ENCODE measurements at places on chromosomes 1 and 21.

DNA sequence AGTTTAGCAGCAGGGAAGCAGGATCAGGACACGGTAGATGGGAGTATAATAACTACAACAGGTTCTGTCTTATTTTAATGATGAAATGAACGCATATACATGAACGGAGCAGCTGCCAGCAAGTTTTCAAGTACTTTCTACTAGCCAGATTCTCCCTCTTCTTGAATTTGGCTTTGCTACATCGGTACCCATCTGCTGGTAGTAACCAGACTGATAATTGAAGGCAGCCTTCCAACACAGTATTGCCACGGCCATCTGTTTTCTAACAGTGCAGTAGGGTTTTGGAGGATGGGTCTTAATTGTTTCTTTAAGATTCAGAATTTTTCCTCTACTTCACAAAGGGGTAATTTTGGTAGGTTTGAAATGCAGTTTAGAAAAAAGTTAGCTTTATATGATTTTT is 33.4 kb downstream of the CENPF start:
- no peak for DNase-seq

- no peak for DNase-seq
These were observed 247.5 kb downstream of the LMX1A start for GRCh38 chr1:165109013-165109412.

GRCh38 chr1:94095112-94095637 is 25.8 kb downstream of the ABCA4 start:
- DNase-seq: no peak

GRCh38 chr1:53359934-53360276 is 32.0 kb upstream of the LRP8 start:
- DNase-seq: no peak

- DNase-seq: no peak
These were observed 26.1 kb downstream of the UBE2T start for GRCh38 chr1:202315576-202316168.

GRCh38 chr1:159854116-159854692 is 8.3 kb downstream of the VSIG8 start:
- no peak for DNase-seq

DNA sequence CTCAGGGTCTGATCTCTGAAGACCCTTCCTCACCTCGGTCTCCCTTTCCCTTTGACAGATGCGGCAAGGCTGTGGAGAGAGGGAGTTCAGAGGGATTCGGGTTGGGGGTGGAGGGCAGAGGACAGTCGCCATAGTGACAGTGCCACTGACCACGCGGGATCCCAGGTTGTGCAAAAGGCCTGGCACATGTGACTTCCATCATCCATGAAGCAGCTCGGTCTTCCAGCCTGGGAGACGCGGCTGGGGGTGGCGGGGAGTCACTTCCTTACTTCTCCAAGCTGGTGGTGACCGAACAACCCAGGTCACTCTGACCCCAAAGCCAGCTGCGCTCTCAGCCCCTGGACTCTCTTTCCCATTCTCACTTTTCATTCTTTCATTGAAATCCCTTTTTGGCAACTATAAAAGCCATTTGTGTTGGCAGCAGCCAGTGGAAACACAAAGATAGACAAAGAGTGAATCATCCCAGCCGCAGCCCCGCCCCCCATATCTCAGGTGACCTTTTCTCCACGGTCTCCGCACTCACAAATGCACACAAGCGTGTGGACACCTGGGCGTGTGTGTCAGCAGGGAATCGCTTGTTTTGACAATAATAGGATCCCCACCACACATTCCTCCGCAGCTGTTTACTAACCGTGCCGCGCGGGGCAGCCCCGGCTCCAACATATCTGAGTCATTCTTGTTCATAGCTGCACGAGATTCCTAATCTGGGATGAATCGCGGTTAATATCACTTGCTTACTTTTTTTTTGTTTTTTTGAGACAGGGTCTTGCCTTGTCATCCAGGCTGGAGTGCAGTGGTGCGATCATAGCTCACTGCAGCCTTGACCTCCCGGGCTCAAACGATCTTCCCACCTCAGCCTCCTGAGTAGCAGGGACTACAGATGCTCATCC is 68.3 kb downstream of the DHRS3 start:
- peak; percentile 70 for DNase-seq

DNA sequence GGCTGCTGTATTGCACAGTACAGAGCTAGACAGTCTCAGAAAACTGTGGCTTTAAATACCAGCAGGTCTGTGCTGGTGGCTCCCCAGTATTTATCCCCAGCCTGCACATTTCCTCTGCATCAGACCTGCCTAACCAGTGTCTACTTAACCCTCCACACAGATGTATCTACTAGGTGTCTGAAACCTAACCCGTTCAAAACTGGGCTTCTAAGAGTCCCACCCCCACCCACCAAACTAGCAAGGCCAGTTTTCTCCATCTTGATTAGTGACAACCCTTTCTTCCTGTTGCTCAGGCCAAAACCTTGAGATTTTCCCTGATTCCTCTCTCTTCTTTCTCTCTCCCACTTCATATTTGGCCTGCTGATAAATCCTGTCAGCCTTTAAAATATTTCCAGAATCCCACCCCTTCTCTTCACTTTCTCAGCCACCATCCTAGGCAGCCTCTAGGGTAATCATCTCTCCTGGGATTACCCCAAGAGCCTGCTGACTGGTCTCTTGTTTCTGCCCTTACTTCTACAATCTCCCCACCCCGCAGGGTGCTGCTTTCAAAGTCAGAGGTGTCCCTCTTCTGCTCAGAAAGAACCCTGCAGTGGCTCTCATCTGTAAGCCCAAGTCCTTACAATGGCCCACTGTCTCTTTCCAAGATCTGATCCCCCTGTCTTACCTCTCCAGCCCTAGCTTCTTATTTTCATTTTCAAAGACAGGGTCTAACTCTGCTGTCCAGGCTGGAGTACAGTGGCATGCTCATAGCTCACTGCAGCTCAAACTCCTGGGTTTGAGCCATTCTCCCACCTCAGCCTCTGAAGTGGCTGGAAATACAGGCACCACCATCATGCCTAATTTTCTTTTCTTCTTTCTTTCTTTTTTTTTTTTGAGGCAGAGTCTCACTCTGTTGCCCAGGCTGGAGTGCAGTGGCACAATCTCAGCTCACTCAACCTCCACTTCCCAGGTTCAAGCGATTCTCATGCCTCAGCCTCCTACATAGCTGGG is 45.2 kb downstream of the H3-3A start:
- DNase-seq: no peak

DNA sequence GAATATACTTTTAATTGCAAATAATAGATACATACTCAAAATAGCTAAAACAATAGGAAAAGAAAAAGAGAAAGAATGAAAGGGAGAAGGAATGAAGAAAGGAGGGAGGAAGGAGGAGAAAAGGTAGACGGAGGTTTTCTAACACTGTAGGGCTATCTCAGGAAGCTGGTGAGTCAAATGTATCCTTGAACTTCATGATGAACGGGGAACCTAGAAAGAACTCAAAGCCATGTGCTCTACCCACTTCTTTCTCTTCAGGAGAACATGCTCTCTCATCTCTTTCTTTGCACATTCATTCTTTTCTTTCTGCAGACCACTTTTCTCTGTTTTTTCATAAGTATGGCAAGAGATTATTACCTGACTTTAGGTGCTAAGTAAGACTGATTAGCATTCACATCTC is 37.3 kb upstream of the ZNF644 start:
- DNase-seq: no peak

DNA sequence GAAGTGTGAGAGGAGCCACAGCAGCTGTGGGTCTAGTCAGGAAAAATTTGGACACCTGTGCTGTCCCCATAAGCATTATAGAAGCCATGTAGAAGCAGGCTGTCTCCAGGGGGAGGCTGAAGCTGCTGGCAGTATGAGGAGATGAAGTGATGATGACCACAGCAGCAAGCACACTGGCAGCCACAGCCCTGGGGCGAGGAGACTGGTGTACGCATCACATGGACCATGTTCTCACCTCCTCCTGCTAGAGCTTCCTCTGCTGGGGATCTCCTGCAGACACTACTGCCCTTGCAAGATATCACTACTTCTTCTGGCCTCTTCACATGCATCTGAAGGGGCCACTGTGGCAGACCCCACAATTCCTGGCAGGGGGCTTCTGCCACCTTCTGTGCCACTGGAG is 33.8 kb upstream of the CREG1 start:
- DNase-seq: no peak

- no peak for DNase-seq
These were observed 133.5 kb upstream of the DPYD start for GRCh38 chr1:98054367-98054701.

DNA sequence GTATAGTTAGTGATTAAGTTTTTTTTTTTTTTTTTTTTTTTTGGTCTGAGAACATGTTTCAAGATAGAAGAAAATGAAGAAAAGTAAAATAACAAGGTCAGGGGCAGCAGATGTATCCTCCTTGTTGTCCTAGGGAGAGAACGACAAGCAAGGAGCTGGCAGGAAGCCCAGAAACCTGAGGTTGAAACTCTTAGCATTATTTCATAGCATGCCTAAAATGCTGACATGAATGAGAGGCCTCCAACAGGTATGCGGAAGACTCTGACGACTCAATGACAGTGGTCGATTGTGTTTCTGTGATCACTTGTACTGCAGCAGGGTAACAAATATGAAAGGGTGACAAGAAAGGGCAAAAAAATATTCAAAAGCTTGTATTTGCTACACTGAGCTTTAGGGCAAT is 415.9 kb downstream of the PLA2G4A start:
- no peak for DNase-seq

DNA sequence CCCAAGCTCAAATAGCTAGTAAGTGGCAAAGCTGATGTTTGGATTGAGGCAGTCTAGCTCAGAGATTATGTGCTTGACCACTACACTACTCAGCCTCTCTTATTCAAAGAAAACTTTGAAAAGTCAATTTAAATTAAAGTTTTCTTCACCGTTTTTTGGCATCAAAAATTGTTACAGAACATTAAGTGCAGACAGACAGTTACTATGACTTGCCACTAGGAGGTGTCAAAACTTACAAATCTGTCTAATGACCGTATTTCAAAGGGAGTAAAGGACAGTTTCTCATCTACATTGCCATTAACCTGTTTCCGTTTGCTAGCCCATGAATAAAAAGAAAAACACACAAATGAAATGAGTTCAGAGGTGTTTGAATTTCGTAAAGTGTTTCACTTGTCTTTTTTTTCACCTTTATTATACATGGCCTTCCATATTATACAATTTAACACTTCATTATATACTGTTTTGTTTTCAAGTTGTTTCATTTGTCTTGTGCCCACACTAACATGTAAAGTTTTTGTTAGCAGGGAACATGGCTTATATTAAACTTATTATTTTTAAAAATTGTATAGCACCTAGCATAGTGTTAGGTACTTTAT is 57.4 kb upstream of the MTF2 start:
- no peak for DNase-seq

DNA sequence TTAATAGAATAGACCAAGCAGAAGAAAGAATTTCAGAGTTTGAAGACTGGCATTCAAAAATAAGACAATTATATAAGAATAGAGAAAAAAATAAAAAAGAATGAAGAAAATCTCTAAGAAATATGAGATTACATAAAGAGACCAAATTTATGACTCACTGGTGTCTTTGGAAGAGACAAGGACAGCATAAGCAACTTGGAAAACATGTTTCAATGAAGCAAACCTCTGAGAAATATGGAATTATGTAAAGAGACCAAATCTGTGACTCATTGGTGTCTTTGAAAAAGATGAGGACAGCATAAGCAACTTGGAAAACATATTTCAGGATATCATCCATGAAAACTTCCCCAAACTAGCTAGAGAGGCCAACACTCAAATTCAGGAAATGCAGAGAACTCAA is 60.4 kb upstream of the LYPLAL1 start:
- no peak for DNase-seq

GRCh38 chr21:46503922-46504550 is 45.3 kb downstream of the DIP2A start:
- no peak for DNase-seq

DNA sequence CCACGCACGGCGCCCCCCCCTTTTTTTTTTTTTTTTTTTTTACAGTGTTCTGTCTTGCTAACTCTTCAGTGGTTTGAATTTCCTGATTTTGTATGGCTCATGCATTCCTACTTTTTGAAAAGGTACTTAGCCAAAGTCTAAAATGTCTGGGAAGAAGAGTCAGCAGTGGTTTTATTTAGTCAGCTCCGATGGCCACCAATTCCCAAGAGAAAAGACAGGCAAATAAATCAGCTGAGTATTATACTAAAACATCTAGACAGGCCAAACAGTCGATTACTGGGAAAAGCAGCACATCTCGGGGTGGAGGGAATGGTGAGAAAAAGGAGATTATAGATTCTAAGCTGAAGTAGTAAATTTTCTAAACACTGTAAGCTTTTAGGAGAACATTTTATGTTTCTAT is 192.5 kb upstream of the ZRANB2 start:
- no peak for DNase-seq

DNA sequence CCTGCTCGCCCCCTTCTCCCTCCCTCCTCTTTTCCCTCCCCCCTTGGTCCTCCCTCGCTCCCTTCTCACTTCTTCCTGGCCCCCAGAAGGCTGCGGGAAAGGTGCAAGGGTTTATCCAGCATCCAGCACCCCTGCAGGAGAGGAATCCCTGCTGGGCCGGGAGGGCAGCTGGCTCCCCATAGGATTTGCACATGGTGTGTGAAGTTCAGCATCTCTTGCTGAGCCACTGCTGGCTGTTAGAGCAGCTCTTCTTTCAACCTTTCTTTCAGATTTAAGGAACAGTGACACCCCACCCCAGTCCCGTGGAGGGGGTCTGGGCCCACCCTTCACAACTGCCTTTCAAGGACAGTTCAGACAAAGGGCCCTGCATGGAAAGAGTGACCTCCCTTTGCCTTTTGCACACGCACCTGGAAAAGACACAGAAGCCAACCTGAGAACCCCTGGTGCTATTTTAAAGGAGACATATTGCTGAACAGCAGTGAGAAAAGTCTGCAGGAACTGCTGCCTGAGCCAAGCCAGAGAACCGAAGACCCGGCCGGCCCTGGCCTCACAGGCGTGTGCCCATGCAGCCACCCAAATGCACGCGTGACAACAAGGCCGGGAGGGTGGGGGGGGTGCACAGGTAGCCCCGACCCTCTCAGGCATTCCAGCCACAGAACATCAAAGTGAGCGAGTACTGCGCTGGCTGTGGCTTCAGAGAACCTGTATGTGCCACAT is 66.6 kb downstream of the SLC37A1 start:
- DNase-seq: no peak

DNA sequence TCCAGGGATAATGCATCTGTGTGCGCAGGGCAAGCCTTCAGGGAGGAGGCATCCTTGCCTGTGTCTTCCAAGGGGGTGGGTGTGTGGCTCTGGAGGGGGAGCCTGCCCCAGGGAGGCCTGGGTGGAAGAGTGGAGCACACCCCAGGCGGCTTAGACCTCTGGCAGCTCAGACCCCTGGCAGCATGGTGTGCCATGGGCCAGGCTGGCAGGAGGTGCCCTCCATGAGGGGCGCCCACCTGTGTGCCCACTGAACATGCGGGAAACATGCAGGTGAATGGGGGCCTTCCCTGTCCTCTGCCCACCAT is 1.1 kb upstream of the PANK4 start:
- DNase-seq: no peak

- no peak for DNase-seq
These were observed 9.3 kb downstream of the ATP1A1 start for GRCh38 chr1:116382321-116382720.
